Left renal pelvis (tissue), 4 donors: ENCODE measurements at places on chromosomes 13 and 19. TPM values are rescaled to one million over a fixed set of nuclear protein-coding genes. Genes with fewer than 3 reads are reported as not detected.

Gene GPR12
- not detected for polyA plus RNA-seq

- DNase-seq, result no peak
Observed at GRCh38 chr13:37263871-37264270, 158.4 kb upstream of the CSNK1A1L start.

GRCh38 chr13:21231426-21231940 is 55.0 kb downstream of the MRPL57 start:
- DNase-seq, result no peak

Gene LGALS7B
- polyA plus RNA-seq, result 1.9 TPM

Gene NRTN
- 2.4 TPM for polyA plus RNA-seq

GRCh38 chr13:46211116-46211482 is 629 bp upstream of the LRRC63 start:
- DNase-seq, result no peak

Gene ZNF541
- polyA plus RNA-seq, result 0.30 TPM

GRCh38 chr19:54463531-54464043 is at the start of gene LENG9:
Gene LENG9, minus strand, starts transcription at chr19:54463778. Its CDS starts 252 bp downstream, at chr19:54463526.
- peak; percentile 80 for DNase-seq

DNA sequence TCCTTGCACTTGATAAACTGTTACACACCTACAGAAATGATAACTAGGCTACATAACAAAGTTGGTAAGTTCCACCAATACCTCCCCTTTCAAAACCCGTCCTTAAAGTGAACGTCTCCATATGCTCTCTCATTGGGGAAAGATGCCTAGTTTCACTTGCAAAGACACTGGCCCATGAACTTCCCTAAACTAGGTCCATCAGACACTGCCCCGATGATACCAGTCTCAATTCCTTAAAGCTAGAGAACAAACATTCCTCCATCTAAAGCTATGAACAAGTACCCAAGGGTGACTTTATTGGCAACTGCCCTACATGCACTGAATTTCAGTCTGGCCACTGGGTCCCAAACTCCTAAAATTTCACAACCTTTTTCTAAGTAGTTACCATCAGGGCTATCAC is 39.9 kb downstream of the FOXO1 start:
- DNase-seq, result no peak

Gene PTH2
- polyA plus RNA-seq, result not detected

DNA sequence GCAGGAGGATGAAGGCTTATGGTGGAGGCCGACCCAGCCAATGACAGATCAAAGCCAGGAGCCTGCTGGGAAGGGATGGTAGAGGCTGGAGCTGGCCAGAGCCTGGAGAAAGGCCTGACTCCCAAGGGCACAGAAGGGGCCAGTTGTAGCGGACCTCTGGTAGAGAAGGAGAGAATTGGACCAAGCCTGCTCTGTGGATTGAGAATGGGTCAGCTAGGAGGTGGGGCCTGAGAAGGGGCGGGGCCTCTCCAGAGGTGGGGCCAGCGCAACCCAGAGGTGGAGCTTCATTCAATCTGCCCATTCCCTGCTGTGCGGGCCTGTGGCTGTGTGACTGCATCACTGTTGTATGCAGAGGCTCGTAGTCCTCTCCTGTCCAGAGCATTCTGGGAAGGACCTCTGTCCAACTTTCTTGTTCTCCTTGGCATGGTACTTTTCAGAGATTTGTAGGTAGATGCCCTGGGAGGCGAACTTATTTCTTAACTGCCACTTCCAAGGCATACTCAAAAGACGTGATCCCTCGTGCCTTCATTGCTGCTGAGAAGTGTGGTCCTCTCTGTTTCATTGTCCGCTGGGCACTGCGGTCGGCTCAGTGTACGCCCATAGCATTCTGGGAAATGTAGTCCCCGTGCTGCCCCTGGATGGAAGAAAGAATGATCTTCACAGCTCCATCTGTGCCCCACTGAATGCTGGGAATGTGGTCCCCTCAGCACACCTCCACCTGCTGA is 6.7 kb downstream of the GRIN2D start:
- DNase-seq, result no peak

DNA sequence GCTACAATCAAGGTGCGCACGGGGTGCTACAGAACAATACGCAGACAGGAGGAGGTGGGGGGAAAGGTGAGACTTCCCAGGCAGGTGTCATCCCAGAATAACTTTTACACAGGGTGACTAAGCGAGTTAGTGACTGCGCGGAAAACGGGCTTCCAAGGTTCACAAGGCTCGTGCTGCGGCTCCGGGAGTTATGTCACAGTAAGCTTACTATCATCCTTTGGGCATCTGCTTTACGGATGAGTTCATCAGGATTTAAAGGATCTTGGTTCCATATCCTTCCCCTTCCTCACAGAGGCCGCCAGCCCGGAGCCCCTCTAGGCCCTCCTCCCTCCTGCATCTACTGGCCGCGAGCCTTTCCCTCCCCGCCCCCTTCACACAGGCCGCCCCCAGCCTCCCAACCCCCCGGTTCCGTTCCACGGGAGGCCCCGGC is 474 bp upstream of the IFT88 start:
- peak; percentile 60 for DNase-seq
